CD8-positive, alpha-beta memory T cell (primary cell): ENCODE measurements at places on chromosomes 13 and 19.
A peak's percentile ranks its signal among the peaks of the same experiment; 100 is the strongest.

DNA sequence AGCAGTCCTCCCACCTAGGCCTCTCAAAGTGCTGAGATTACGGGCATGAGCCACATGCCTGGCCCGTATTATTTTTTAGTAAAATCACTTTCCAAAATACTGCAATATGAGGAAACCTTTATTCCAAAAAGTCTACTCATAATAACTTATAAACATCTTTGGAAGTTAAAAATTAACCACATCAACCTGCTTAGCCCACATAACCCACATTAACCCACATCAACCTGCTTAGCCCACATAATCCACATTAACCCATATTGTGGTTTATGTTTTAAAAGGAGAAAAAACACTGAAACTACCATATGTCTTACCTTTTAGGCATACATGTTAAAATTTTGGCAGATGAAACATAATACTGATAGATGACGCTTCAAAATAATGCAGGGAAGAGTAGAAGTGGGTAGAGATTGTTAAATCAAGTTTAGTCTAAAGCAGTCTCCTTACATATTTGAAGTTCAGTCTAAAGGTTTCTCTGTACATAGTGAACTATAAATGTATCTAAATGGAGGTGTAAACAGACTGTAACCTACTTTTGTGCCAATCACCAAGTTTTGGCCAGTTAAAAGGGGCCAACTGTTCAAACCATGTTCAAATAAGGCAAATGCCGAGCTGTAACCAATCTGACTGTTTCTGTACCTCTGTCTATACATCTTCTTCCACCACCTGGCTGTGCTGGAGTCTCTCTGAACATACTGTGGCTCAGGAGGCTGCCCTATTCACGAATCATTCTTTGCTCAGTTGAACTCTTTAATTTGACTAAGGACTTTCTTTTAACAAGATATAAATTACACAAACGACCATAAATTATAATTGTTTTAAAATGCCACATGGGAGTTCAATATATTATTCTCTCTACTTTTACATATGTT lies 14.5 kb downstream of the KPNA3 start:
- no peak for DNase-seq

- DNase-seq, result no peak
Measured at GRCh38 chr19:47723581-47723940, 10.3 kb downstream of the EHD2 start.

DNA sequence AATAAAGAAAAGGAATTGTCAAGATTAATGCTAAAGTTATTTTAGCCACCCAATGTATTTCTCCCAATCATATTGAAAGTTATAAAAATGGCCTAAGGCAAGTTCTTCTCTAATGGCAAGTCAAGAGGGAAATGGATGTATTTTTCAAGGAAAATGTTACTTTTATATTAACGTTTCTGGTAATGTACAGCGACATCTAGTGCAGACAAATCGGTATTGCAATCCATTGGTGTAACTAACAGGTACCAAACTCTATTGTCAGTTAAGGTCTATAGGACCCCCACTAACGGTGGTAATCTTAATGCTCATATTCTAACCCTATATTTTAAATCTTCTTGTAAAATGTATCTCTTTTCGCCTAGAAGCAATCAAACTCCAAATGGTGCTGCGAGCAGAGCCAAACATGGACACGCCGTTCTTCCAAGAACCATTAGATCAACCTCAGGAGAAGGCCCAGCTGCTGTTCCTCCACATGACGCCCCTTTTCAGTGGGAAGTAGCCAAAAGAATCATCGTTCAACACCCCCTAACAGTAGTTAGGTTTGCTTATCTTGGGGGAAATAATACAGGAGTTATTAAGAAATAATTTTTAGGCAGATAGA lies 98.5 kb upstream of the PABPC3 start:
- no peak for DNase-seq

DNA sequence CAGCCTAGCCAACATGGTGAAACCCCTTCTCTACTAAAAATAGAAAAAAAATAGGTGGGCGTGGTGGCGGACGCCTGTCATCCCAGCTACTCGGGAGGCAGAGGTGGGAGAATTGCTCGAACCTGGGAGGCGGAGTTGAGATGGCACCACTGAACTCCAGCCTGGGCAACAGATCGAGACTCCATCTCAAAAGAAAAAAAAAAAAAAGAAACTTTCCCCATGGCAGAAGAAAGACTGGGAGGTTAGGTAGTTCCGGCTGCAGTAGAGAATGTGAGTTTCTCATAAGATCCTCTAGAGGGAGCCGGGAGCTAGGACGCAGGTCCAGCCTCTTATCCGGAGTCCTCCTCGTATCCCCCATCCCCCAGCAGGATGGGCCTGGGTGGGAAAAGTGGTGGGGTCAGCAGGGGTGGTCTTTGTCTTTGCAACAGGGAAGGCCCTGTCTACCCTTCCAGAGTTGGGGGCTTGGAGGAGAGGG lies 13.2 kb upstream of the CREB3L3 start:
- DNase-seq, result peak; percentile 9

DNA sequence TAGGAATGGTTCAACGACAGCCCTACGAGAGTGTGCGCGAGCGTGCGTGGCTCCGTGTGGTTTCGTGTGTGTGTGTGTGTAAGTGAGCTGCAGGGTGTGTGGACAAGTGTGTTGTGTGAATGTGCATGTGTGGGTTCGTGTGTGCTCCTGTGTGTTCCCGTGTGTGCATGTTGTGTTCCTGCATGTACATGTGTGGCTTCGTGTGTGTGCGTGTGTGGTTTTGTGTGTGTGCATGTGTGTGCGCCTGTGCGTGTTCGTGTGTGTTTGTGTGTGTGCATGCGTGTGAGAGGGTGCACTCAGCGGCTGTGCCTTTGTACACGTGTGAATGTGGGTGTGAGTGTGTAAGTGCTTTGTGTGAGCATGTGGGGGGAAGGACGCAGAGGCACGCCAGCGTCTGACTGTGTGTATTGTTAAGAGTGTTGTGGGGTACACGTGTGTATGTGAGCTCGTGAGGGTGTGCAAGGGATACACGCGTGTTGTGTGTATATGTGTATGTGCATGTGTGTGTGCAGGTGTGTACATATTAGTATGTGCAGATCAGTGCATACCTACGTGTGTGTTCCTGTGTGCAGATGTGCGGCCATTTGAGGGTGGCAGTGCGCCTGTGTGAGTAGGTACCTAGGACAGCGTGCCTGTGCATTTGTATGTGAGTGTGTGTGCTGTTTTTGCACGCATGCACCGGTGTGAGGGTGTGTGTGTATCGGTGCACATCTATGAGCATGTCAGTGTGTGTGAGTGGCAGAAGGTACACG lies 24.3 kb upstream of the ONECUT3 start:
- no peak for DNase-seq

- DNase-seq, result no peak
Measured at GRCh38 chr13:32902874-32903273, 113.3 kb upstream of the KL start.

DNA sequence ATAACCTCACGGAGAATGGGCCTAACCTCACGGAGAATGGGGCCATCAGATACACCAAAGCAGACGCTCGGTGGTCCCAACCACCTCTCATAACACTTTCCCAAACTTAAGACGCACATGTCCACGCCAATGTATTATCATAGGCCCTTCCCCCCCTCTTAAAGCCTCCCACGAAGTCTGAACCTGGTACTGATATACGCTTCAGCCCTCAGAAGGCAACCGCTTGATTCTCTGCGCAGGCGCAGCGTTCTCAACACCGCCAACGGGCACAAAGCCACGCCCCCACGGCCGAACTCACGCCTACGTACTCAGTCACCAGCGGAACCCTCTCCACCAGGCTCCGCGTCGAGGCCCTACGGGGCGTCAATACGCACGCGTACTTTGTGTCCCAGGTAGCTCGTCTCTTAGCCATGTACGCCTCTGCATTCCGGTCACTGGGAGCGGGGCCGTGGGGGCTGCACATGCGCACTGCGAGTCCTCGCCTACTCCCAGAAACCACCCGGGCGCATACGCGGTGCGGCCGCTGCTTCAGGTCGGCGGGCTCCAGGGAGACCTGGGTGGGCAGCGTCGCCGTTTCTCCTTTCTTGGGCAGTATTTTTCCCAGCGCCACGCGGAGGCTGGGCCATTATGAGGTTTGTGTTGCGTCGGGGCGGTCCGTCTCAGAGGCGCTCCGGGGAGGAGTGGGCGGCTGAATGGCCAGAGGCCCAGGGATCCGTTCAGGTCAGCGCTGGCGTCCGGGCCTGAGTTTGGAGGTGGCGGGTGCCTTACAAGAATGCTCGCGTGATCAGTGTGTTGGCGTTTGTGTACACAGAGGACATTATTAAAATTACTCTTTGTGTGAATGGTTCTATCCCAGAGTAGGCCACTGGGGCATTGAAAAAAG lies 25.3 kb downstream of the ZNF582 start:
- peak; percentile 56 for DNase-seq

DNA sequence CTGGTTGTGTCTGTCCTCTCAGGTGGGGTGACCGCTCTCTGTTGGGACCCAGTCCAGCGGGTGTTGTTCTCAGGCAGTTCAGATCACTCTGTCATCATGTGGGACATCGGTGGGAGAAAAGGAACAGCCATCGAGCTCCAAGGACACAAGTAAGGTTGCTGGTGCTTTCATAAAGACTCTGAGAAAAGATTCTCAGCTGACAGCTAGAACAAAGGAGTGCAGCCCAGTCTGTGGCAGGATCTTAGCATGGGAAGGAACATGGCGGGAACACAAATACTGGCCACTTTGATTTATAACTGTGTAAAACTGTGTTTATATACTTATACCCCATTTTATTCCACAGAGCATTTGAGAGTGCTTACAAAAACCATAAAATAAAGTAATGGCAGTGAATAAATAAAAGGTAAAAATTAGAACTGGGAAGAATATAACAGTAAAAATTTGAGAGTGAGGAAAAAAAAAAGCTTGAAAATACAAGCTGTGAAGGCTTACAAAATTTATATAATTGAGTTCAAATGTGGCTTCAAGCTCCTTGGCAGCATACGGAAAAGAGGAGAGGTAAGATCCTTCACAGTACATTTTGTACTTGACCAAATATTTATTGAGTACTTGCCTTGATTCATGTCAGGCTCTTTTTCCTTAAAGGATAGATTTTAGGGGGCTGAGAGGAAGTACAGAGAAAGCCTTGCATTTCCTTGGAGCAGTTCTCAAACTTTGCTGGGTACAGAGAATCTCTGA lies 64.8 kb downstream of the DHRS12 start:
- DNase-seq, result no peak

GRCh38 chr19:43636121-43636683 lies 3.4 kb downstream of the CADM4 start:
- no peak for DNase-seq

DNA sequence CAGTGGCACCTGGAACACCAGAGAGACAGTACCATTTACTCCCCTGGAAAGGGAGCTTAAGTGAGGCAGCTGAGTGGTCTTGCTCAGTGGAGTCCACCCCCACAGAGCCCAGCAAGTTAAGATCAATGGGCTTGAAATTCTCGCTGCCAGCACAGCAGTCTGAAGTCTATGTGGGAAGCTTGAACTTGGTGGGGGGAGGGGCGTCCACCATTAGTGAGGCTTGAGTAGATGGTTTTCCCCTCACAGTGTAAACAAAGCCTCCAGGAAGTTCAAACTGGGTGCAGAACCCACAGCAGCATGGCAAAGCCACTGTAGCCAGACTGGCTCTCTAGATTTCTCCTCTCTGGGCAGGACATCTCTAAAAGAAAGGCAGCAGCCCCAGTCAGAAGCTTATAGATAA lies 30.3 kb upstream of the CEACAM4 start:
- peak; percentile 49 for DNase-seq

DNA sequence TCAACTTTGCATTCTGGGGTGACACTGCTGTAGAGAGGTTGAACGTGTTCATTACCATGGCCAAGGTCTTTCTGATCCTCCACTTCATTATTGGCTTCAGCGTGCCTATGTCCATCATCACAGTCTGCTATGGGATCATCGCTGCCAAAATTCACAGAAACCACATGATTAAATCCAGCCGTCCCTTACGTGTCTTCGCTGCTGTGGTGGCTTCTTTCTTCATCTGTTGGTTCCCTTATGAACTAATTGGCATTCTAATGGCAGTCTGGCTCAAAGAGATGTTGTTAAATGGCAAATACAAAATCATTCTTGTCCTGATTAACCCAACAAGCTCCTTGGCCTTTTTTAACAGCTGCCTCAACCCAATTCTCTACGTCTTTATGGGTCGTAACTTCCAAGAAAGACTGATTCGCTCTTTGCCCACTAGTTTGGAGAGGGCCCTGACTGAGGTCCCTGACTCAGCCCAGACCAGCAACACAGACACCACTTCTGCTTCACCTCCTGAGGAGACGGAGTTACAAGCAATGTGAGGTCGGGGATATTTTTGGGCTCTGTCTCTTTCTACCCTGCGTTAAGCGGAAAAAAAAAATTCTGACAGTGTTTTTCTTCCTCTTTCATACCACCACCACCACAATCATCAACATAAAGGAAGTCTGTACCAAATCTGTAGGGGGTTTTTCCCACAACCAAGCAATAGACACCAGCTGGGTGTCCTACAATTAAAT lies 29.5 kb downstream of the FPR3 start:
- no peak for DNase-seq

- no peak for DNase-seq
Measured at GRCh38 chr19:15911599-15912235, 13.8 kb upstream of the CYP4F2 start.

- DNase-seq, result no peak
Measured at GRCh38 chr19:3508771-3509535, 2.8 kb downstream of the FZR1 start.

- no peak for DNase-seq
Measured at GRCh38 chr13:20127562-20128458, 33.0 kb downstream of the GJA3 start.

- DNase-seq, result no peak
Measured at GRCh38 chr19:11138601-11139300, 16.8 kb downstream of the SPC24 start.

GRCh38 chr19:35841961-35842595 lies 10.2 kb downstream of the NPHS1 start:
- no peak for DNase-seq

DNA sequence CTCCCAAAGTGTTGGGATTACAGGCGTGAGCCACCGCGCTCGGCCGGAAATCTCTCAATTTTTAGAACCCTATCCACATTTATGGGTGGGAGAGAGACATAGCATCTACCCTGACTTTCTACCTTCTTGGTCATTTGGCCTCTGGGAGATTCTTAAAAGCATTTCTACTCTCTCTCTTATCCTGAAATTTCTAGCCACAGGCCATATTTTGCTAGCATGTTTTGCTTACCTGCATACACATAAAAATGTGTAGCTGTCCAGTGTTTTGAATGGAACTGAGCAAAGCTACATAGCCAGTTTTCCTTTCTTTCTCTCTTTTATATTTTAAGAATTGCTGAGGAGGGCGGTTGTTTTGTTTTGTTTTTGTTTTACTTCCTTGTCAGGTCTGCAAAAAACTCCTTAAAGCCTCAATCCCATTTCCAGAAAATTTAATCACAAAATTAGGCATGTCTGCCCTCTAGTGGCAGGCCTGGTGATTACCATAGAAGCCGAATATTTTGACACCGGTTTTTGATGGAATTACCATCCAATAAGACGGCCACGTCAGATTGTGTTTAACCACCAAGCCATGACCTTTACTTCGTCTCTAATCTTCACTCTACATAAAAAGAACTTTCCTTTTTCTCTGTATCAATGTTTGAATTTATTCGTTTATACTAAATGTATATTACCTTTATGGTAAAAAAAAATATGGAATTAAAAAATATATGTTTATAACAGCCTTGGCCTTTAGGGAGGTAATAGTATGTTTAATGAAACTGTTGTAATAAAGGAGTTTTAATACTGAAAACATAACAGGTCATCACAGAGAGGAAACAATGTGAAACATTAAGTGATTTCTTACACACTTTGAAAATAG lies 34.4 kb upstream of the OXGR1 start:
- DNase-seq, result peak; percentile 21

GRCh38 chr19:12788682-12789097 lies 2.6 kb upstream of the JUNB start:
- peak; percentile 47 for DNase-seq

GRCh38 chr13:98915563-98915962 lies 62.3 kb downstream of the DOCK9 start:
- DNase-seq, result no peak
